ENCODE measurements at places on chromosomes 3 and 15. TPM values are rescaled to one million over a fixed set of nuclear protein-coding genes. Genes with fewer than 3 reads are reported as not detected.

GRCh38 chr15:66715720-66716655 is 14.0 kb downstream of the SMAD6 start:
- DNase-seq = no peak

- DNase-seq = no peak
These were observed 69.8 kb upstream of the BFSP2 start for GRCh38 chr3:133330065-133330464.

DNA sequence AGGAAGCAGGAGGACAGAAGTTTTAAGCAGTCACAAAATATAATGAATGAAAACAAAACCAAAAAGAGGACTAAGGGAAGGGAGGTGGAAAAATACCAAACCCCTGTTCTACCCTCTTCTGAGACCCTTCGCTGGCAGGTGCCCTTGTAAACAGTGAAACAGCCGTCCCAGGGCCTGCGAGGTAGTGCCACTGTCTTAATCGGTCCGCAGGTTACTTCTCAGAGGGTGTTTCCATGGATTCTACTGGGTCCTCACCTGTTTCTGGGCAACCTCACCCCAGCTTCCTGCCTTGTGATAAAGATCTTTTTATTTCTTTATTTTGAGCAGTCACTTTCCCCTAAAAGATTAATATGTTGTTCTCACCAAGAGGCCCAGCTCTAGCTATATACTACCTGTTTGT is 65.3 kb downstream of the SLC30A4 start:
- DNase-seq = no peak

- DNase-seq = peak; percentile 71
These were observed 10.3 kb upstream of the KIF7 start for GRCh38 chr15:89665449-89666181.

DNA sequence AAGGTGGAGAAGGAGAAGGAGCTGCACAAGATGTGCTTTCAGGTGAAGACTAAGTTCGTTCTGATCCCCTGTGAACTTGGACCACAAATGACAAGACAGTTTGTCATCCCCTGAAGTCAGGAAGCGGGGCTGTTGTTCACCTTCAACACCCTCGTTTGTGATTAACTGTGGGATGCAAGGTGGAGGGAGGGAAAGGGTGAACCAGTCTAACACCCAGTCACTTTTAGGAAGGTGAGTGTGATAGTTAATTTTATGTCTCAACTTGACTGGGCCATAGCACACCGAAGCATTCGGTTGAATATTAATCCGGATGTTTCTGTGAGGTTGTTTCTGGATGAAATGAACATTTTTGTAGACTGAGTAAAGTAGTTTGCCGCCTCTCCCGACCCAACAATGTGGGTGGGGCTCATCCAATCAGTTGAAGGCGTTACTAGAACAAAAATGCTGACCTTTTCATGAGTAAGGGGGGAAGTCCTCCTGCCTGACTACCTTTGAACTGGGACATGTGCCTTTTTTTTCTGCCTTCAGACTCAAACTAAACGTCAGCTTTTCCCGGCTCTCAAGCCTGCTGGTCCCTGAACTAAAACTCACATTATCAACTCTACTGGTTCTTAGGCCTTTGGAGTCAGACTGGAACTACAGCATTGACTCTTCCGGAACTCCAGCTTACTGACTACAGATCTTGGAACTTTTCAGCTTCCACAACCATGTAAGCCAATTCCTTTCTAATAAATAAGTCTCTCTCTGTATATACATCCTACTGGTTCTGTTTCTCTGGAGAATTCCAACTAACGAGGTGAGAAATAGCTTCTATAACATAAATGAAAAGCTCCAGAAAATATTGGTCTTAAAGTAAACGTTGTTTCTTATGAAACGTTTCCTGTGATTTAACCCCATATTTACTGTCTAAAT is 264.0 kb upstream of the SLITRK3 start:
- no peak for DNase-seq

Gene TGM5
- not detected for total RNA-seq

Gene SNTN
- not detected for total RNA-seq

Gene INKA1
- 3.3 TPM for total RNA-seq

Gene LIPH
- total RNA-seq = under 0.01 TPM

Gene ADGRG7
- not detected for total RNA-seq

Gene VWA5B2
- not detected for total RNA-seq

Gene PML
- 34.0 TPM for total RNA-seq

Data from fibroblast of lung (primary cell).